ENCODE measurements at places on chromosomes 16 and 17.

DNA sequence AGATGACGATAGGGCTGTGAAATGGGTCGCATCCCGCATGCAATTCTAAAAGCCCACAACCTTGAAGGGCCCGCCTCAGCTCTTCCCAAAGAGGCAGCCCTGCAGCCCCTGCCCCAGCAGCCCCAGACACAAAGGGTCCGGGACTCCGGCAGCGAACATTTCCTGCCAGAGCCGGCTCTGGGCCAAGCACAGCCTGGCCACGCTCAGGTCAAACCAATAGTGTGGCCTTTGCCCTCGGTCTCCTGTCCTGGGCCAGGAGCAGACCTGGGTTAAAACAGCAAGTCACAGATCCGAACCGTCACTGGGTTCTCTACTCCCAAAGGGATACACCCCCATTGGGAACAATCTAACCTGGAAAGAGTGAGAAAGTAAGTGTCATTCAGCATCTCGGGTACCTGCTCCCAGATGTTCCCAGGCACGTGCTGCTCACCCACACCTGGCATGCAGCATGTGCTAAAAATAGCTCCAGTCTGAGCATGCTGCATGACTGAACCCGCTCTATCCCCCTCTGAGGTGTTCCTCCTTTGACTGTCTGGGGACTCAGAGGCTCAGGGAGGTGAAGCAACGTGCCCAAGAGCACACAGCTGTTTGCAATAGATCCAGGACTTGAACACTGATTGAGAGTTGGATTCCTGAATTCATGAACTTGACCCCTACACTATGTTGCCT lies 22.2 kb upstream of the ATP2A3 start:
- no peak for DNase-seq

GRCh38 chr16:8928467-8928957 lies 35.2 kb downstream of the USP7 start:
- DNase-seq, result no peak

GRCh38 chr17:37174205-37174604 lies 201.6 kb upstream of the C17orf78 start:
- no peak for DNase-seq

GRCh38 chr16:81514041-81514559 lies 69.5 kb downstream of the CMIP start:
- DNase-seq, result no peak

DNA sequence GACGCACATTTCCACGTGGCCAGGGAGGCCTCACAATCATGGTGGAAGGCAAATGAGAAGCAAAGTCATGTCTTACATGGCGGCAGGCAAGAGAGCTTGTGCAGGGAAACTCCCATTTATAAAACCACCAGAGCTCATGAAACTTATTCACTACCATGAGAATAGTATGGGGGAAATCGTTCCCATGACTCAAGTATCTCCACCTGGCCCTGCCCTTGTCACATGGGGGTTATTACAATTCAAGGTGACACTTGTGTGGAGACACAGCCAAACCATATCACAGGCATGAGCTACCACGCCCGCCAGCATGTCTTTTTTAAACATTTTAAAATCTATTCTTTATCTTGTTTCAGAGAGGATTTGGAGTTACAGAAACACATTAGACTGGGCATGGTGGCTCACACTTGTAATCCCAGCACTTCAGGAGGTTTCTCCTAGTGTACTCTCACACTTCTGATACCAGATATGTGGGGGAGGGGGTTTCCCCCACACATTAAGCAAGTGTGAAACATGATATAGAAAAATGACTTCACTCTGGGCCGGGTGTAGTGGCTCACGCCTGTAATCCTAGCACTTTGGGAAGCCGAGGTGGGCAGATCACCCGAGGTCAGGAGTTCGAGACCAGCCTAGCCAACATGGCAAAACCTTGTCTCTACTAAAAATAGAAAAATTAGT lies 5.6 kb upstream of the ATMIN start:
- DNase-seq, result no peak

DNA sequence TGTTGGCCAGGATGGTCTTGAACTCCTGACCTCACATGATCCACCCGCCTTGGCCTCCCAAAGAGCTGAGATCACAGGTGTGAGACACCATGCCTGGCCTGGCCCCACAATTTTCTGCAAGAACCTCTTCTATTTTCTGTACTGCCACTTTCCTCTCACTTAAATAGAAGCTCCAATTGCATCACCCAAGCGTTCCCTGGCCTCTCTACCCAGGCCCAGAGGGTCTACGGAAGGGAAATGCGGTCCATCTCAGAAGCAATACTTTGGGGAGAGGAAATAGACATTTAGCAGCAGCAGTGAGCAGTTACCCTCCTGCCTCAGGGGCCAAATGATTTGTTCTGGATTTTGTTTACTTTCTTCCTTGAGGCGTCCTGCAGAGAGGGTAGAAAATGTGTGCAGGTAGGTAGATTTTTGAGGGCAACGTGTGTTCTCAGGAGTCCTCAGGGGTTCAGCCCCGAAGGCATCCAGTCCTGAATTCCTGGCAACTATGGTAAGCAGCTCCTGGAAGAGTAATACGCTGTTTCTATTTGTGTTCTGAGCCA lies 11.0 kb downstream of the SLC6A4 start:
- DNase-seq, result no peak
